HFFc6 (cell line): ENCODE measurements at places on chromosomes 1 and 21. TPM values are rescaled to one million over a fixed set of nuclear protein-coding genes. Genes with fewer than 3 reads are reported as not detected.

DNA sequence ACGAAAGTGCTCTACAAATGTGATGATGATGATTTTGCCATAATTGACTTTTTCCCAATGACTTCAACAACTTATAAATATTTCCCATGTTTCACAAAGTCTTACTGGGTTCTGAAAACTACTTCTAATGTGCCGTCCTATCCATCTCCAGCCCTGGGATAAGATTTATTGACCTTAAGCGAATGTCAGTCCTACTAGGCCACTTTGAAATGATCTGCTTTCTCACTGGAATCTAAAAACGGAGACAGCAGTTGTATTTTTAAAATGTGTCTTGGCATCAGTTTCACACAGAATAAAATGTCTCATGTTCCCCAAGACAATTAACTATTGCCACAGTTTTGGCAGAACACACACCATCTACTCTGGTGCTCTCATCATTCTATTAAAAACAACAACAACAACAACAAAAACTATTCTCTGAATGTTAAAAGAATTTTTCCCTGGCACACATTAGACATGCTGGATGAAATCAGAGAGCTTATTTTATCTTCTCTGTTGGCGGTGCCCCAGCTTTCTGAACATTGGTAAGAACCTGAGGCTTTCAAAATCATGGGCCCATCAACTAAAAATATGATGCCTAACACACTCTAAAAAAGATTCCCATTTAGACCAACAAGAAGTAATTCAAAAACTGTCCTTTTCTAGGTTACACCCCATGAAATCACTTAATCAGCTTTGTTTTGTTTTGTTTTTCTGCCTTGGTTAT is 23.1 kb upstream of the DNASE2B start:
- H3K4me3 ChIP-seq: no peak overlapping the region
- peaks cover 35% of the 10 kb centered on the region for H3K4me1 ChIP-seq
- H3K36me3 ChIP-seq: no peaks in the 10 kb centered on the region; the same call in 1 of the 2 replicates
- DNase-seq: no peak

- no peak overlapping the region for H3K27ac ChIP-seq
- H3K27me3 ChIP-seq: peaks cover 2% of the 10 kb centered on the region; the same call in 1 of the 2 replicates
- no peaks in the 10 kb centered on the region for H3K4me1 ChIP-seq
- H3K36me3 ChIP-seq: peaks cover 7% of the 10 kb centered on the region; the same call in 1 of the 2 replicates
Measured at GRCh38 chr1:233865902-233866301, 38.6 kb upstream of the SLC35F3 start.

The HUNK gene
- total RNA-seq: not detected in 3 replicates

GRCh38 chr1:119204197-119204960 is 63.9 kb upstream of the WARS2 start:
- no peak overlapping the region for H3K27ac ChIP-seq
- H3K4me3 ChIP-seq: no peak overlapping the region
- no peaks in the 10 kb centered on the region for H3K4me1 ChIP-seq
- DNase-seq: no peak

The KCNT2 gene
- total RNA-seq: 0.18 to 1.4 TPM (median 0.78 TPM) in 3 replicates

The SRGAP2C gene
- 23.1 to 31.7 TPM (median 23.5 TPM) in 3 replicates for total RNA-seq

The ESRRG gene
- total RNA-seq: not detected in 2 replicates

DNA sequence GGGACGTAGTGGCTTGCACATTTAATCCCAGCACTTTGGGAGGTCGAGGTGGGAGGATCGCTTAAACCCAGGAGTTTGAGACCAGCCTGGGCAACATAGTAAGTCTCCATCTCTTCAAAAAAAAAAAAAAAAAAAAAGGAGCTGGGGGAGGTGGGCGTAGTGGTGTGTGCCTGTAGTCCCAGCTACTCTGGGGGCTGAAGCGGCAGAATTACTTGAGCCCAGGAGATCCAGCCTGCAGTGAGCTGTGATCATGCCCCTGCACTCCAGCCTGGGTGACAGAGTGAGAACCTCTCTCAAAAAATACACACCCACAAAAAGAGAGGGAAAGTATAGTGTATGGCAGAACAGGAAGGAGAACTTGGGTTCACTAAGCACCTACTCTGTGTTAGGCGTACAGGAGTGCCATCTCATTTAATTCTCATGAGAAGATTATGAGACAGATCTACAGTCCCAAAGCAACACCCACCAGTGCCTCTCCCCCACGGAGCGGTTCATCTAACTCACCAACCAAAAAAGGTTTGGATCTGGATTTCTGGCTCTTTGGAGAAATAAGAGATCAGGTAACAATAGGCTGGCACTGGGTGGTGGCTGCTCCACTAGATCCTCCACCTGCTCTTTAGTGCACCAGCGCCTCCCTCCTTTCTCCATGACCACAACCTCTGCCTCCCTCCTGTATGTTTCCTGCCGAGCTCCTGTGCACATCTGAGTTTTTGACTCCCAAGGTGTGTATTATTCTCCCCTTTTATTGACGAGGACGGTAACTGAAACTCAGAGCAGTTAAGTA is 1.4 kb upstream of the TRAF5 start:
- peak overlapping the region; percentile 24; the same call in 1 of the 2 replicates for H3K27ac ChIP-seq
- peak overlapping the region; percentile 43 for H3K4me3 ChIP-seq
- peaks cover 40% of the 10 kb centered on the region for H3K4me1 ChIP-seq
- no peak for DNase-seq
- H3K27me3 ChIP-seq: peaks cover 1% of the 10 kb centered on the region

GRCh38 chr1:175417316-175417715 is 224.7 kb upstream of the KIAA0040 start:
- H3K4me3 ChIP-seq: no peak overlapping the region
- no peaks in the 10 kb centered on the region for H3K4me1 ChIP-seq
- no peak overlapping the region for H3K27ac ChIP-seq
- DNase-seq: no peak

- H3K36me3 ChIP-seq: no peaks in the 10 kb centered on the region
- no peak overlapping the region for H3K4me3 ChIP-seq
- no peak overlapping the region for H3K27ac ChIP-seq
- no peak for DNase-seq
- no peaks in the 10 kb centered on the region for H3K27me3 ChIP-seq
Measured at GRCh38 chr1:76625886-76626678, 241.2 kb upstream of the ST6GALNAC5 start.

DNA sequence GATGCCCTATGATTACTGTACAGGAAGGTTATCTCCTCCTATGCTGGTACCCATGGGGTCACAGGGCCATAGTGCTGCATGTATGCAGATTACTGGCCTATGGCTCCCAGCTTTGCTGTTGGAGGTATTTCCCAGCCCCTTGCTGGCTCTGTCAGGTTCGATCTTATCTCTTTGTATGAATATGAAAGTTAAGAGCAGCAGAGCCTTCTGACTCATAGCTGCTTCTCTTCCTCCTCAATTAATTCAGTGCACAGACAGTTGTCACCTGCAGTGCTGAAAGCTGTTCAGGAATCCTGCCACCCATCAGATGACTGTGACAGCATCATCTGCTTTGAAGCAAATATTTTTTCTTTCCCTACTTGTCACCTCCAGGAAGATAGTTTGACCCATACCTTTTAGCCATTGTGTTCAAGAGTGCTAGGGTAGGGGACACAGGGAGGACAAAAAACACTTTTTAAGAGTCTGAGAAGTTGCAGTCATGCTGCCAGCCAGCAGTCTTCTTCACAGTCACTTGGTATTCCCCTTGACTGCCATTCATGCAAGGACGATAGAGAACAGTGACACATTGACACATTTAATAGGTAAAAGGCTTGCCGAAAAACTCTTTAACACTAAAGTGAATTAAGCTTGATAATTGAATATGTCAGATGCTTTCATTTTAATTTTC is 73.1 kb downstream of the KIF1B start:
- H3K4me3 ChIP-seq: no peak overlapping the region
- DNase-seq: no peak
- peaks cover 2% of the 10 kb centered on the region; the same call in 1 of the 2 replicates for H3K27me3 ChIP-seq

DNA sequence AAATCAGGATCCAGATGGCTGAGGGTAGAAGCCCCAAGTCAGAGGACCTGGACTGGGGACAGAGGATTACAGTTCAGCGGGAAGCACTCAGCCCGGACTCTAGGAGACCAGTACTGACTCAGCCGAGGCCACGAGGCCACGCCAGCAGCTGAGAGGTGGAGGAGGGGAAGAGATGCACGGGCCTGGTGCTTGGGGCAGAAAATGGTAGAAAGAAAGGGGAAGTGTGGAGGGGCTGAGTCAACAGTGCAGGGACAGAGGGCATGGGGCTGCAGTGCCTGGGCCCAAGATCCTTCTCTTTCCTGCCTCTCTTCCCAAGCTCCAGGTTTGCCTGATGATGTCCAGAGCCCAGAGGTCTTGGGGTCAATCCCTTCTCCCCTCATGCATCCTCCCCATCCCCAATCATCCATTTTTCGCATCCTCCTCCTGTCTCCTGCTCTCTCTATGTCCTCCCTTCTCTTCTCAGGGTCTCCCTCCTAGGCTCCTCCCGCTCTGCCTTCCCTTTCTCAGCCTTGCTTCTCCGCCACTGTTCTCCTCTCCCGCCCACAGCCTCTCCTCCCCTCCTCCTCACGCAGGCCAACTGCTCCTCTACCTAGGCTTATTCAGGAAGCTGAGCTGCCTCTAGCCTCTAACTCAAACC is 7.7 kb downstream of the ARHGEF2 start:
- H3K27ac ChIP-seq: peak overlapping the region; percentile 86
- peaks cover 79% of the 10 kb centered on the region for H3K4me1 ChIP-seq
- H3K27me3 ChIP-seq: peaks cover 4% of the 10 kb centered on the region
- peak overlapping the region; percentile 69 for H3K4me3 ChIP-seq
- peak; percentile 69 for DNase-seq

GRCh38 chr1:13582713-13583443 is 754 bp upstream of the PDPN start:
- no peak for DNase-seq
- no peaks in the 10 kb centered on the region for H3K4me1 ChIP-seq
- no peak overlapping the region for H3K4me3 ChIP-seq
- H3K27ac ChIP-seq: no peak overlapping the region

DNA sequence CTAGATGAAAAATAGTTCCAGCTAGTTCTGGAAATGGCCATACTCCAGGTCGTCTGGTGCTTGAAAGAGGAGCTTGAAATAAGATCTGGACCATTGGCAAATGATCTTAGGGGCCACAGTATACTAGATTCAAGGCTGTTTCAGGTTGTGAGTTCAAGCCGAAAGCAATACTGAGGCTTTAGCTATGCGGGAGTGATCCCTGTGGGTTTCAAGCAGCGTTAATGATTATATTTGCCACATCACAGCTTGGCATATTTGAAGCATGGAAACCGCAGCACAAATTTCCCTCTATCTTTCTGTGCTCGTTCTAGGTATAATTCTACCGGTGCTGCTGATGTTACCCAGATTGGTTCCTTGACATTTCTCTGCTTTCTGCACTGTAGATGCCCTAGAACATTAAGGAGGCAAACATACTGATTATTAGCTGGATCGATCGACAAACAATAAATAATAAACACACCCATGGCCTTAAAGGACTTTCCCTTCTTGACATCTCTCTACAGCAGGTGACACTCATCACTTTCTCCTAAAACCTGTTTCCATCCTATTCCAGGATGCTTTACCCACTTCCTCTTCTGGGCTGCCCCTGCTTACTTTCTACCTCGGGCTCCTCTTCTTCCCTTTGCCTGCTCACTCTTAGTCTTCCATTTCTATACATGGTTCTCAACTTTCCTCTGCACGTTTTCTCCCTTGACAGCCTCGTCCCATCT is 40.6 kb upstream of the LYST start:
- no peak overlapping the region for H3K27ac ChIP-seq
- peaks cover 4% of the 10 kb centered on the region; the same call in 1 of the 2 replicates for H3K27me3 ChIP-seq
- DNase-seq: no peak
- H3K36me3 ChIP-seq: no peaks in the 10 kb centered on the region
- no peak overlapping the region; the same call in 1 of the 2 replicates for H3K4me3 ChIP-seq
- peaks cover 66% of the 10 kb centered on the region for H3K4me1 ChIP-seq

GRCh38 chr1:9328715-9329114 is 36.0 kb downstream of the SPSB1 start:
- no peak overlapping the region for H3K27ac ChIP-seq
- peaks cover 40% of the 10 kb centered on the region for H3K4me1 ChIP-seq
- no peak overlapping the region for H3K4me3 ChIP-seq
- 0 out of 2 replicates have a peak, but pooled peaks cover 1% of the 10 kb centered on the region for H3K27me3 ChIP-seq
- DNase-seq: no peak
- H3K36me3 ChIP-seq: peaks cover 9% of the 10 kb centered on the region

The WNT4 gene
- total RNA-seq: not detected in 3 replicates
